Inflammatory macrophage (primary cell): ENCODE measurements at places on chromosomes 1 and 21.
A peak's percentile ranks its signal among the peaks of the same experiment; 100 is the strongest.

DNA sequence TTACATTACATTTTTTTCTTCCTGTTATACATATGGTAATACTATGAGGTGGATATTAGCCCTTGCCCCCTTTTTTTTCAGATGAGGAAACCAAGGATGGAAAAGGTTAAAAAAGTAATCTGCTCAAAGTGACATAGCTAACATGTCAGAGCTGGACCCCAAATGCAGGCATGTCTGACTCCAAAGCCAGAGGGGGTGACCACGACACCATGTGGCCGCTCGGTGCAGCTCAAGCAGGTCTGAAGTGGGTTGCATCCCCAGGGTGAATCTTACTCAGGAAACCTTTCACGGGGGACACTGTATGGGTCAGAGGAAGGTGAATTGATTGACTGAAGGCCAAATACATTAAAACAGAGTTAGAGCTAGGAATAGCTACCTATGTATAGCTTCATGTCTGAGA, 34.8 kb downstream of the CD34 start:
- no peak for DNase-seq

- DNase-seq, result no peak
Measured at GRCh38 chr1:46197560-46197963, 672 bp downstream of the POMGNT1 start.

DNA sequence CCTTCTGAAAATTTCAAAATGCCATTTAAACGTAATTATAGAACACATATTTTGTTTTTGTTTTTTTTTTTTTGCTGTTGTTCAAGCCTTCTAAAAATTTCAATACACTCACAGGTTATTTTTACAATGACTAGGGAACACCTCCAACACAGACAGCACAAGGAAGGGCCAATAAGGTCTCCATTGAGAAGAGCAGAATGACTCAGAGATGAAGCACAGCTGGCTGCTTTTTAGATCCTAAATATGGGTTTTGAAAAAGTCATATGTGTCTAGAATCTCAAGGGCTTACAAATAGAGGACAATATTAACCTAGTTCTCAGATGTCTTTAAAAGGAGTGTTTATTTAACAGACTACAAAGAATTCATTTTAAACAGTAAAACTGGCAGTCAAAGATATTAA, 104.6 kb downstream of the NEGR1 start:
- DNase-seq, result no peak

GRCh38 chr1:212970085-212970484, 19.7 kb downstream of the VASH2 start:
- no peak for DNase-seq

- DNase-seq, result no peak
Measured at GRCh38 chr21:46606427-46606813, 1.5 kb upstream of the S100B start.

DNA sequence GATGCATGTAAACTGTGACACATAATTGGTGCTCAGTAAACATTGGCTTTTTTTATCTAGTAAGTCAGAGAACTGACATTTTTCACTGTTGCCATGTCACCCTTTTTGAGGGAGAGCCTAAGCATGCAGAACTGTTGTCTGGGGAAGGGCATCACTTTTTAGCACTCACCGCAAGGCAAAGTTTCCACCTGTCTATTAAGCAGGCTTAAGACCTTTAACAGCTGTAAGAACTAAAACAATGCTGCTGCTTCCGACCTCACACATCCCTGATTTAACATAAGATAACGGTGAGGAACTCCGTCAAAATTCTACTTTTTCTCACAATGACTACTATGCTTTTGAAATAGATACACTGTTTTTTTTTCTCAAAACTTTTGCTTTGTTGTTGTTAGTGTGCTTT, 554.8 kb downstream of the NUF2 start:
- DNase-seq, result no peak

GRCh38 chr1:60888126-60888525, 194.2 kb upstream of the NFIA start:
- no peak for DNase-seq

- DNase-seq, result no peak
Measured at GRCh38 chr1:28954126-28954726, 39.9 kb downstream of the EPB41 start.

DNA sequence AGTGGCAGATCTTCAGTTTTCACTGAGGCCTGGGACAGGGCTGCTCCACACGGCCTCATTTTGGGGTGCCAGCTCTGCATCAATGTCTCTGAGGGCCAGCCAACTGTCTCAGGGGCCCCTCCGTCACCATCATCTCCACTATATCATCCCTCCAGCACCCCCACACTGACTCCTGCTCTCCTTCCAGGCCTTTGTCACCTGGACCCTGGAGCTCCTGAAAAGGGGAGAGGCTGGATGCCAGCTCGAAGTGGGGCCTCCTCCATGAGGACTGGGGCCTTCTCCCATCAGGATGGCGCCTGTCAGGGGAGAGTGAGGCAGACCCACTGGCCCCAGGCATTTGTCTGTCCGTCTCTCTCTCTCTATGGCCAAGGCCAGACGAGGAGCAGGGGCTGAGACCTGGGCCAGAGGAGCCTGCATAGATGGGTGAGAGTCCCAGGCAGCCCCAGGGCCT, 44.7 kb upstream of the LRP8 start:
- no peak for DNase-seq

- peak; percentile 78 for DNase-seq
Measured at GRCh38 chr1:93591676-93592550, 89.7 kb downstream of the BCAR3 start.

DNA sequence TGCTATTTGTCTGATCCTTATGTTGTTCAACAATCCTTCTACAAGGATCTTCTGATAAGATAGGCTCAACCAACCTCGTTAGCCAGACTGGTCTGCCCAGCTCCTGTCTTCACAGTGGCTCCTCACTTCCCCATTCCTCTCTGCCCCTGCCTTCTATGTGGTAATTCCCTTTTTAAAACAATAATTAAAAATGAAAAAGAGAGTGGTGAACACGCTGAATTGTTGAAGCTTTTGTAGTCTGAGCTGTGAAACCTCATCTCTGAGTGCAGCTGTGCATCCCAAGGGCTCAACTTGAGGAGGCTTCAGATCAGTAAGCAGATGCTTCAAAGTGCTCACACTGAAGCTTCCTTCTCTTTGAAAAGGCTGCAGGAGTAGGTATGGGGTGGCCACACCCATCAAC, 70.7 kb upstream of the JUN start:
- peak; percentile 47 for DNase-seq

GRCh38 chr1:156106624-156107488, 7.7 kb upstream of the LMNA start:
- DNase-seq, result no peak

GRCh38 chr21:45438391-45439145, 33.6 kb downstream of the COL18A1 start:
- no peak for DNase-seq

DNA sequence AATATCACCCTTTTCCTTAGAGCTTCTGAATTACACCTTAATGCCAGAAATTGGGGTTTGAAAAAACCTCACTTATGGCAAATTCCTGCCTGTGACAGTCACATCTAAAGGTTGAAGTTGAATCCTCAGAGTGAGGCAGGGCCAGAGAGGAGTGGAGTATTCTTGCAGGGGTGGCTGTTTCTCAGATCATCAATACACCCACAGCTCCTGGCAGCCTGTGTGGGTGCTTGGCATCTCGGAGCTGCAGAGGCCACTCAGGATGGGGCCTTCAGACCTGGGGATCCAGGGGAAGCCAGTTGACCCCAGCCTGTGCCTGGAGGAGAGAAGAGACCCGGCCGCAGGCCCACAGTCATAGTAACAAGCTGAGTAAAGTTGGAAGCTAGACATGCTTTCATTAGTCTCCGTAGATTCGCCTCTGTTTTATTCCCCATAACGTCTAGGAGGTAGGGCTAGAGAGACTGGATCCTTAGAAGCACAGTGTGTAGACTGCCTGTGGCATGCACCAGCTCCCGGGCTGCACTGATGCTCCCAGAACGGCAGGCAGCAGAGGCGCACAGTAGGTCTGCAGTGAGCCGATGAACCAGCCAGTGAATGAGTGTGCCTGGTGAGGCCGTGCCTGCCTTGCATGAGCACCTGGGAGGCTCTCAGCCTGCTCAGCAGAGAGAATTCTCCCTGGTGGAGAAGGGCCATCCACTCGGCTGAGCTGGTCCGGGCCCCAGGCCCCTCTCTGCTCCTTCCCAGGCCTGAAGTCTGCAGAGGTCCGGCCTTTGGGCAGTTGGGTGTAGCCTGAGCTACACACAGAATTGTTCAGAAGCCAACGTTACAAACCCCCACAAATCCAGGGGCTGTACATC, 42.9 kb downstream of the TFF3 start:
- no peak for DNase-seq

DNA sequence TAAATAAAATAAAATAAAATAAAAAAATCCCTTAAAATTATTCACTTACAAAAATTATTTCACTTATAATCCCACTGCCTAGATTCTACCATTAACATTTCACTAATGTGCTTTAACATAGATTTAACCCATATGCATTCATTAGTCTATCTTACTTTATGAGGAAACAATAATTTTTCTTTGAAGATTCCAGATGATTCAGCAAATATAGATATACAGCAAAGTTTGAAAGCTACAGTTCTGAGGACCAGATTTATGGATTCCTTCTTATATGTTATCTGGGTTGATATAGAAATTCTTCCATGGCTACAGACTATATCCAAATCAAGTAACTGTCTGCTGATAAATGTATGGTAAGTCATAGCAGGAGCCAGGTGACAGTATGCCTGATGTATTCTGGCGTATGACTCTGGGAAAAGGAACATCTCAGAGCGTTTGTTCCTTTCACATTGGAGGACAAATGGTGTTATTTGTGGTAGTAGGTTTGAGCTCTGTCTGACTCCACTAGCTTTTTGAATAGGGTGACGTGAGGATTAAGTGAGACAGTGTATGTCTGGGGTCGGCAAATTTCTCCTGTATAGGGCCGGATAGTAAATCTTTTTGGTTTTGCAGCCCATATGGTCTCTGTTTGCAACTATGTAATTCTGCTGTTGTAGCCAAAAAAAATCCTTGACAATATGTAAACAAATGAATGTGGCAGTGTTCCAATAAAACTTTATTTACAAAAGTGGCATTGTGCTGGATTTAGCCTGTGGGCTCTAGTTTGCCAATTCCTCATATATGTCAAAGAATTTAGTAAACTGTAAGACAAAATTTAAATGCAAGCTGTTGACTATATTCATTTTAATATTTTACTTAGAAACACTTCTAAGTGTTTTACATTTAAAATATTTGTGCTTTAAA, 9.3 kb downstream of the MAP3K21 start:
- no peak for DNase-seq

DNA sequence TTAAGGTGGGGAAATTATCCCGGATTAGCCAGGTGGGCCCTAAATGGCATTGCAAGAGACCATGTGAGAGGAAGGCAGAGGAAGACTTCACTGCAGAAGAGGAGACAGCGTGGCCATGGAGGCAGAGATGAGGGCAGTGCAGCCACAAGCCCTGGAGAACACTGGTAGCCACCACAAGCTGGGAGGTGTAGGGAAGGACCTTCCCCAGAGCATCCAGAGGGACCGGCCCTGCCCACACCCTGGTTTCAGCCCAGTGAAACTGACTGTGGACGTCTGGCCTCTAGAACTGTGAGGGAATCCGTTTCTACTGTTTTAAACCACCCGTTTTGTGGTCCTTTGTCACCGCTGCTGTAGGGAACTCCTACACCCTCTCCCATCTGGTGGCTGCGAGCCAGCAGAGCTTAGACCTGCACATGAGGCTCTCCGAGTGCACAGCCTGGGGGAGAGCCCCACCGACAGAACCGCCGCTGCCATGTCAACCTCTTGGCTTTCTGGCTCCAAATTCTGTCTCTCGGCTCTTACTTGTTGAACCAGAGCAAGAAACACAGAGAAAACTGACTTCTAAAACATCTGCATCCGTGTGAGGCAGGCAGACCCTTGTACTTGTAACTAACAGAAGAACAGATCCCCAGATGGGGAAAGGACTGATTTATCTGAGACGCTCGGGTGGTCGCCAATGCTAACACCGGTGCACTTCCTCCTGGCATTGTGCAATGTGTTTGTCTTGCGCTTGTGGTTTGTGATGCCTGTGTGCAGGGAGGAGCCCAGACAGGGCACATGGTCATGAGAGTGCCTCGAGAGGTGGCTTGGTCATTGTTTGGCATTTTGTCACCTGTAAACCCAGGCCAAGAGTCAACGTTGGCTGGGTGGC, 90.8 kb upstream of the TMPRSS2 start:
- no peak for DNase-seq

DNA sequence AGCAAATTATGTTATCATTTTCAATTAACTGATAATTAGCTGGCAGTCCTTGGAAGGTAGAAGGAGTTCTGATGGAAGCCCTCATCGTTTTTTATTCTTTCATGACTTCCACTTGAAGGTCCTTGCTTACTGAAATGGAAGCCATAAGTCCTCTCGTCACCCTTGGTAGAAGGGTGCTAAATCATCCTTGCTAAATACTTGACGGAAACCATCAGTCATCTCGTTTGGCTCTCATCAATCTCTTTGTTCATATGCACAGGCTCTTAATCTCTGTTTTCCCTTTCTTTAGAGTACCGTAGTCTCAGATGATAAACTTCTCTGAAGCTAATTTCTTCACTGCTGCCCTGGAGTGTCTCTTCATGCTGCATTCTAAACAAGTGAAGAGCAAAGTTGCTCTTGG, 34.5 kb downstream of the UCK2 start:
- DNase-seq, result no peak

DNA sequence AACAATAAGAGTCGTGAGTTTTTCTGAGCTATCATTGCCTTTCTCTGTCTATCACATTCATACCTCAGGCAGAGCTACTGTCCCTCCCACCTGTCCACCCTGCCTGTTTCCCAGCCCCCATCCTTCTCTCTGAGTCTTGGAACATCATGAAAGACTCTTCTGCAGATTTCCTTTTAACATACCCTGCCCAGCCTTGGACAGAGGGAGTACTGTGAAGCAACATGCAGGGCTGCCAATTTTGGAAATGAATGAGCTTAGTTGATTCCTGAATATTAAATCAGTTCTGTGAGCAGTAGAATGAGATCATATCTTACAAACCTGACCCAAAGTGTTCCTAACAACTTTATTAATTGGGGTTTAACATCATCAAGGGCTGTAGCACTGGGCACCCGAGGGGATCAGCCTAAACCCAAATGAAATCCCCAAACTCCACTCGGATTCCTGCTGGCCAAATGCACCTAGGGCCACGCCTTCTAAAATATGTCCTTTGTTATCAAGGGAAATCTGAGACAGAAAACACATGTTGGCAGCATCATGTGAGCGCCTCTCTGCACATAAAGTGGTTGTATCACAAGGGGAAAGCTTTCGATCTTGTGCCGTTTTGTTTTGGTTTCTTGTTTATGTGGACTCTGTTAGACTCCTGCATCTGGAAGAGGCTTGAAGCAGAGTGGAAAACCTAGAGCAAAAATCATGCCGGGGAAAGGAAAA, 357.6 kb downstream of the KIF26B start:
- no peak for DNase-seq

- no peak for DNase-seq
Measured at GRCh38 chr1:21961799-21962198, 15.0 kb upstream of the CELA3B start.

GRCh38 chr1:104132382-104132973, 382.8 kb downstream of the AMY1C start:
- DNase-seq, result no peak

- DNase-seq, result no peak
Measured at GRCh38 chr1:47378147-47378546, 37.9 kb upstream of the FOXE3 start.

- no peak for DNase-seq
Measured at GRCh38 chr1:224647449-224647848, 31.3 kb downstream of the CNIH3 start.
